GM04503 (cell line): ENCODE measurements at places on chromosomes 5 and 9.
A peak's percentile ranks its signal among the peaks of the same experiment; 100 is the strongest.

DNA sequence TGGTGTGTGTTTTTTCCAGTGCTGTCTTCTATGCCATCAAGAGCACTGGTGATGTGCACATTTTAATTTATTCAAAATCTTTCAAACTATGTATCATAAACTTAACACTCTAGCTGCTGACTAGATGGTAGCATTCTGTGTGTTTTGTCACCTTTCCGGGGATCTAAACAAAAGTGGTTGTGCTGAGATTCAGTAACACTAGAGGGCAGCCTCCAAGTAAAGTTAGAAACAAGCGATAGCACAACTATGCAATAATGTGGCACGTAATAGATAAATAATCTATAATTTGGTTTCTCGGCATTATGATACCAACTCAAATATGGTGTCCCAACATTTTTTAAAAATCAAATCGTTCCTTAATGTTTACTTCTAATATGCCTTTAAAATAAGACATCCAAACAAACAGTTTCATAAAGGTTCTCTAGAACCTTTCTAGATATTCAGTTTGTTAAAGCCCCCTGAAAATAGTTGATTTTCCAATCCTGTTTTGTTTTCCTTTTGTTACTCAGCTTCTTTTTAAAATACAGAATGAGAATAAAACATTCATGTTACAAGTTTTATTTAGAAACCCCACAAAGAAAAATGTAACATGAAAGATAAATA lies 16.9 kb downstream of the SEMA6A start:
- DNase-seq = no peak

DNA sequence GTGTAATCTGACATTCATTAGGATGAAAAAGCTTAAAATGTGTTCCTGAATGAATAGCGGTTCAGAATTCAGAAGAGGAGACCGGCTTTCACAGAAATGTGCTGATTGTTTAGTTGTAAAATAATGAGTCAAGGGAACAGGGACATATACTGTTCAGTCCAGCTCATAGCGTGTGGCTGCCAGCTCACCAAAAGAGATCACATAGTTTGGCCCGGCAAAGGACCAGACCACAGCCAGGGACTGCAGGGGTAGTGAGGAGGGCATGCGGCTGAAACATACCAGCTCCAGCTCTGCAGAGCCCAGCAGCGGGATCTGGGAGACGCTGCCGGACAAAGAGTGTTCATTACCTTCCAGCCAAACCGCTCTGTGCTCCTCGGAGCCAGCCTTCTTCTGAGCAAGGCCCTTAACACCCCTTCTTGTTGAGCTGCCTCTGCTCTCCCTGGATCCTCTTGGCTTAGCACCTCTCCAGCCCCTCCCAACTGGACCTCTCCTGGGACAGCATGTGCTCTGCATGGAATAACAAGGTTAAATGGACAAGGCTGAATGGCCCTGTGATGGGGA lies 116.8 kb upstream of the CNTLN start:
- peak; percentile 53 for DNase-seq

GRCh38 chr9:87614397-87614796 lies 111.5 kb upstream of the CTSL start:
- DNase-seq = no peak

GRCh38 chr5:173669483-173669882 lies 53.0 kb upstream of the BOD1 start:
- DNase-seq = no peak

GRCh38 chr5:6615034-6615815 lies 17.6 kb downstream of the NSUN2 start:
- DNase-seq = no peak

DNA sequence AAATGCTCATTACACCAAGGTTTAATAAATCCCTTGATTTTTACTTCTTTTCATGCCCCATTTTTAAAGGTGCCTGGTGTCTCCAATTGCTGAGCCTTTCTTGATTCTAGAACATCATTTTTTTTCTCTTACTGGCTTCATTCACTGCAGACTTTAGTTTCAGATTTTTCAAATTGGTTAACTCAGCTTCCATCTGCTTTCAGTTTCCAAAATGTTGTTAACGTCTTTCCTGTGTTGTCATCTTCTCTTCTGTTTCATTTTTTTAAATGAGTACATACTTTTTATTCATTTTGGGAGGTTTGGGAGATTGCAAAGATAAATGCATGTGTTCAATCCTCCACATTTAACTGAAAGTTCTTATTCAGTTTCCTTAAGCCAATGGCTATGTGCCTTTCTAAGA lies 126.4 kb upstream of the CCNG1 start:
- no peak for DNase-seq

DNA sequence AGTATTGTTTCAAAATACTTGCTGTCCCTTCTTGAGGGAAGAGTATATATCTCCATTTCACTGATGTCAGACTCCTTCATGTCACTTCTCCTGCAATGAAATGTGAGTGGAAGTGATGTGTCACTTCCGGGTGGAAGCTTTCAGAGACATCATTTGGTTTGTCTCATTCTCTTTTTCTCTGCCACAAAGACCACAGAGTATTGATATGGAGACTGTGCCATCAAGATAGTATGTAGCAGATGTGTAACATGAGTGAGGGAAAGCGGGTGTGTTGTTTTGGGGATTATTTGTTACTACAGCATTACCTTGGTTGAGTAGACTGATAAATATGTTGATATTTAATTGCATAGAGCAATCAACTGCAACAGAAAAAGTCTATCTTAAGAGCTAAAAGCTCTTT lies 169.8 kb downstream of the FBXL7 start:
- DNase-seq = no peak

DNA sequence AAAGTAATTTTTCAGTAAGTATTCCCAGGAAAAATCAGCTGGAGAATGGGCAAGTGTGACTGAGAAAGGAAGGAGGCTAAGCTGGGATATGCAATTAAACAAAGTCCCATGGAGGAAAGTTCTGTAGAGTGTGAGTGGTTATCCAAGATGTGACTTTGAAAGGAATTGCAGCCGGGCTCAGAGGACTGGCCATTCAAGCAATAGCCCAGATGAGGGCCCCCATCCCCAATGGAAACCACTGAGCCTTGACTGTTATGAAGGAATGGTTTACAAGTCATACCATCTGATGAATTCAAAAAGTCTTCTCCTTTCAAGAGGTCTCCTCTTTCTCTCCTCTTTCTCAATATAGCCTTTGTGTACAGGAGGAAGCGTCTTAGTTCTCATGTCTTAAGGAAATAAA lies 6.5 kb downstream of the LVRN start:
- DNase-seq = no peak

DNA sequence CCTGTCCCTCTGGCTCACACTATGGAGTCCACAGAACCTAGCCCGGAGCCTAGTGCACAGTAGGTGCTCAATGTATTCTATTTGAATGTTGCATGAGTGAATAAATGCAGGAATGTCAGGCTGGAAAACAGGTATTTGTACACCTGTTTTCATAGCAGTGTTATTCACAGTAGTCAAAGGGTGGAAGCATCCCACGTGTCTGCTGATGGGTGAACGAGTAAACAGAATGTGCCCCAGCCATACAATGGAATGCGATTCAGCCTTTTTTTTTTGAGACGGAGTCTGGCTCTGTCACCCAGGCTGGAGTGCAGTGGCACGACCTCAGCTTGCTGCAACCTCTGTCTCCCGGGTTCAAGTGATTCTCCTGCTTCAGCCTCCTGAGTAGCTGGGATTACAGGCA lies 31.5 kb upstream of the IER5L start:
- DNase-seq = no peak

DNA sequence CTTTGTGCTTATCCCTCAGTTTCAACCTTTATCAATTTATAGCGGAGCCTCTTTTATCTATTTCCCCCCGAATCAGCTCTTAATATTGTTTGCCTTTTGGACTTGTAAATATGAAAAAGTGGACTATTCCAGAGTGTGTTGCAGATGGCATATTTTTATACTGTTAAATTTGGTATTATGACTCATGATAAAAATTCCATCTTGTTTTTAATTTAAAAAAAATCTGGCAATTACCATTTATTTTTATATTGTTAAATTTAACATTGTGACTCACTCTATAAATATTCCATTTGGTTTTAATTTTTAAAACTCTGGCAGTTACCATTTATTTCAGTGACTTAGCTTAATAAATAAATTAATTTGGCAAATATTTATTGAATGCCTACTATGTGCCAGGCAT lies 37.5 kb downstream of the RBM27 start:
- DNase-seq = no peak

GRCh38 chr5:98105681-98106080 lies 667.8 kb upstream of the RGMB start:
- no peak for DNase-seq

GRCh38 chr5:89668821-89669220 lies 740.7 kb downstream of the CETN3 start:
- no peak for DNase-seq

GRCh38 chr5:180938294-180938693 lies 39.3 kb downstream of the BTNL8 start:
- DNase-seq = no peak

- DNase-seq = no peak
Observed at GRCh38 chr5:119031905-119032304, 39.0 kb upstream of the DMXL1 start.
